ENCODE measurements at places on chromosomes 6 and 20.

DNA sequence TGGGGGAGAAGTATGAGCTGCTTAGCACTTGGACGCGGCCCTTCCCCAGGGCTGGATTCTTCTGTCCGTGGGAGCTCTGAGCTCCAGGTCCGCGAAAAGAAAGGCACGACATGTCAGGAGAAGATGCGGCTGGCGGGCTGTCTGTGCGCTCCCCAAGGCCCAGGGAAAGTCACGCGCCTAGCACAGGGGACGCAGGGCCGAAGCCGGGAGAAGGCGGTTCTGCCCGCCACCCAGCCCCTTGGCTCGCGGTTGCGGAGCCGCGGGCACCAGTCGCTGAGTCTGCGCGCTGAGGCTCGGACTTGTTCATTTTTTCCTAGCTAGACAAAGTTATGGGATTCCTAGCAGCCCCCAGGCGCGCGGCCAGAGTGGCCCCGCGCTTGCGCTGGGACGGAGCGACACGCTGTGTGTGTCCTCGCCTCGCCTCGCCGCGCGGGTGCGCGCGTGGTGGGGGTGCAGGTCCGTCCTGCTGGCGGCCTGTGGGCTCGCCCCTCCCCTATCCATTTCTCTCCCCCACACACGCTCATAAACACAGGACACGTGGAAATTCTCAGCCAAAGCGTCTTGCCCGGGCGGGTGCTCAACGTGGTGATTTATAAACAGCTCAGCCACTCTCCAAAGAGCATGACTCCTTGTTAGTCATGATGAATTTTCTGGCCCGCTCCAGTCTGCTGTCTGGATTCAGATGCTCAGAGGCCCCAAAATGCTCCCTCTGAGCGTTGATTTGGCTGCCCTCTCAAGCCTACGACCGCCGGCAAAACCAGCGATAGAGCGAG is 1.9 kb upstream of the POU3F2 start:
- DNase-seq, result peak; percentile 38

GRCh38 chr6:82240186-82240585 is 7.4 kb downstream of the IBTK start:
- no peak for DNase-seq

DNA sequence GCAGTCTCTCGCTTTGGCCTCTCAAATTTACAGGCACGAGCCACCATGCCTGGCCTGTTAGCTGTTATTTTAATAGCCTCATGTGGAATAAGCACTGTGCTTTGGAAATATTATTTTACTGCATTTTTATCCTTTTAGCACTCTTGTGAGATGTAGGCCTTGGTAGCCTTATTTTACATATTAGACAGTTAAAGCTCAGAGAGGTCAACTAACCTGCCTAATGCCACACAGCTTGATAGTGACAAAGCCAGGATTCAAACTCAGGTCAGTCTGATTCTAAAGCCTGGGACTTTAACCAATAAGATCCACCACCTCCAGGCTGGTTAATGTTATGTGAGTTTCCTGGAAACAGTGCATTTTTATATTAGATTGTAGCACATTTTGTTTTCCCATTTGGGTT is 9.5 kb downstream of the TNFAIP3 start:
- no peak for DNase-seq

- DNase-seq, result no peak
Observed at GRCh38 chr20:20820785-20821483, 108.5 kb upstream of the RALGAPA2 start.

DNA sequence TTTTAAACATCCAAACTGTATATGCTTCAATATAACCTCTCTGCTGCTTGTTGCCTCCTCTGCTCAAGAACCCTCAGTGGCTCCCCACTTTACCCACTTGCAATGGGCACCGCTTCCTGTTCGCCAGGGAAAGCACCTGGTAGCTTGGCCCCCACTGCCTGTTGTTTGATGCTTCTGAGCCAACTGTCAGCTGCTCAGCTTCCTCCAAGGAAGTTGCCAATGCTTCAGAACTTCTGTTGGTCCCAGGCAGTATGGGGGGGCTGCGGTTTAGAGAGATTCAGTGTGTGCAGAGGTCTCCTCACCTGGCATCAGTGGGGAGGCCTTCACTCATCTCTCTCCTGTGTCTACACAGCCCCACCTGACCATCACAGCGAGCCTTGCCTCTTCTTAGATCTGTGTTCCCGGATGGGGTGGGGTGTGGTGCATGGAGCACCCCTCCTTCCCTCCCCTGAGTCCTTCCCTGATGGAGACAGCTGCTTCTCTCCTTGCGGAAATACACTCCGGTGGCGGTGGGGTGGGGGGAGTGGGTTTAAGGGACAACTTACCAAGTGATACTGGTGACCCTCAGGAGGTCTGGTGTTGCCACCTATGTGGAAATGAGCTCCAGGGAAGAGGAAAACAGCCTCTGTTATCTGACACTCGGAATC is 308.1 kb downstream of the CDH26 start:
- no peak for DNase-seq

GRCh38 chr6:169902604-169903003 is 151.2 kb downstream of the ERMARD start:
- no peak for DNase-seq

GRCh38 chr20:57079031-57080005 is 187.1 kb downstream of the BMP7 start:
- DNase-seq, result no peak

DNA sequence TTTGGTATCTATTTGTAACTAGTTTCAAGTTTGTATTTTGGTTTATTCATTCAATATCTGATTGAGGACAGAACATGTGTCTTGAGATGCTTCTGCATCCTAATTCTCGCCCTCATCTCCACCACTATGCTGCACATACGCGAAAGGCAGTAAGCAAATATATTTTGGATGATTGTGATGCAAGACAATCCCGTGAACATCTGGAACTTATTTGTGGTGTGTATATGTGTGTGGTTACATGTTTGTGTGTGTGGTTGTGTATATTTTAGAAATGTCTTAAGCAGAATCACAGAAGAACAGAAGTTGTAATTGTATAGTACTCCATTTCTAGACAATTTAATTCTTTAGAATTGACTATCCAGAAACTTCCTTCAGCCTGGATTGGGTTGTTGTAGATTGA is 35.1 kb upstream of the RNF144B start:
- no peak for DNase-seq

GRCh38 chr20:63536997-63537524 is at the start of gene PTK6:
Gene PTK6, minus strand, starts transcription at chr20:63537376. Its CDS starts 62 bp downstream, at chr20:63537314.
- DNase-seq, result no peak

- DNase-seq, result no peak
Observed at GRCh38 chr6:126156973-126157372, 170.6 kb downstream of the TRMT11 start.

DNA sequence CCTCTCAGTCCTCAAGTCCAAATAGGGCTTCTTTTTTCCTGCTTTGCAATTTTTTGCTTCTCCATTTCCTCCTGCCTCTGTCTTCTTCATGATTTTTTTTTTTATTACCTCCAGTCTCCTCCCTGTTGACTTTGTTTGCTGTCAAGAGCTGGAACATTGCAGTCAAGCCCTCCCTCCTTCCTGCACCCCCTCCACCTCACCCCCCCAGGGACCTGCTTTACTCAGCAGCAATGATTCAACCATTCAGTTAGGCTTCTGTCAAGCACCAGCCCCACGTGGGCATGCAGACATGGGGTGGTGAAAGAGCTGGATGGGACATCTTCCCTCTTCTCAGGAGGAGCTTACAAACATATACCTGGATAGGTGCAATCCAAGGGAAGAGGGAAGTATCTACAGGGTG is 142.4 kb downstream of the LRFN2 start:
- DNase-seq, result no peak

- DNase-seq, result no peak
Observed at GRCh38 chr6:145112711-145113148, 622.6 kb downstream of the EPM2A start.

- DNase-seq, result no peak
Observed at GRCh38 chr6:25404693-25405169, 125.6 kb downstream of the CARMIL1 start.

- no peak for DNase-seq
Observed at GRCh38 chr6:100462706-100463629, 1.8 kb downstream of the SIM1 start.

DNA sequence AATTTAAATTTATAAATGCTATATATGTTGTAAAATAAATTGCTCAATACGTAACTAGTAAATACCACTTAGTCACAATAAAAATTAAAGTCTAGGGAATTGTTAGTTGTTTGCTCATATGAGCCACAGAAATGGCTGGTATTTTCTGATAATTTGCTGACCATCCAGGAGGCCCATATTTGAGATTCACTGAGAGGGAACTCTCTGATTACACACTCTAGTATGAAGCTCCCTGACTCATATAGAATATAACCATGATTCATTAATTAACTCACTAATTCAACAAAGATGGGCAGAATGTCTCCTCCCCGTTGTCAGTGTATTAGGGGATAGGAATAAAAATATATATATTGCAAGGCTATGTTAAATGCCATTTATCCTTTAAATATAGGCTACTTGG is 46.6 kb upstream of the TMEM30A start:
- no peak for DNase-seq

DNA sequence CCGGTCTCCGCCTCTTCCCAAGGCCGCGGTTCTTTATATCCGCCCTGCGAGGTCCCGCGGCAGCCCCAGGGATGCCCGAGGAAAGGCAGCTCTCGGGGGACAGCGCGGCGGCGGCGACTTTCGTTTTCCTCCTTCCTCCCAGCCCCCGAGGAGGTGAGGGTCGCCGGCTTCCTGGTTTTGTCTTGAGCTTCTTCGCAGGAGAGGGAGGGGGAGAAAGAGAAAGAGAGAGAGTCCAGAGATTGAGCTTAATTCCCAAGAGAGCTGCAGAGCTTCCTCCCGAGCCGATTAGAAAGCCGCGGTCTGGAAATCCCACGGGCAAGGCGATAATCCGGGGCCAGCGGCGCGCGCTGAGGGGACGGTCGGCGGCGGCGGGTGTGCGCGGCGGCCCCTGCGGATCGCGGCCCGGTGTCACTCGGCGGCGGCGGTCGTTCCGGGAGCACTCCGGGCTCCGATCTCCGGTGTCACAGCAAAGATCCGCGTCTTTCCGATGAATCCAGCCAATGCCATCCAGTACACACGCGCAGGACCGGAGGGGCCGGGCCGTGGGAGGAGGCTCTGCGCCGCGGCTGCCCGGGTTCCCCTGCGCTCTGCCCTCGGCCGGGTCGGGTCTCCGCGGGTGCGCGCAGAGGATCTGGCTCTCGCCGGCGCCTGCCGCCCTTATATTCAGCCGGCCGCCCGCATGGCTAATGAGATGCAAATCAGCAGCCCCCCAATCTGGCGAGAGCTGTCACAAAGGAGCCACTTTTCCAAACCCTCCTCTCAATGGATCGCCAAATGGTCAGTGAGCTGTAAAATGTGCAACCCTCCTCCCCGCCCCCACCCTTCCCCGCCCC is at the start of gene DLL1:
Gene DLL1 (minus strand): TSS at position 783 of the 833 bp plus-strand sequence. CDS start 939 bp downstream, outside the sequence.
- no peak for DNase-seq

DNA sequence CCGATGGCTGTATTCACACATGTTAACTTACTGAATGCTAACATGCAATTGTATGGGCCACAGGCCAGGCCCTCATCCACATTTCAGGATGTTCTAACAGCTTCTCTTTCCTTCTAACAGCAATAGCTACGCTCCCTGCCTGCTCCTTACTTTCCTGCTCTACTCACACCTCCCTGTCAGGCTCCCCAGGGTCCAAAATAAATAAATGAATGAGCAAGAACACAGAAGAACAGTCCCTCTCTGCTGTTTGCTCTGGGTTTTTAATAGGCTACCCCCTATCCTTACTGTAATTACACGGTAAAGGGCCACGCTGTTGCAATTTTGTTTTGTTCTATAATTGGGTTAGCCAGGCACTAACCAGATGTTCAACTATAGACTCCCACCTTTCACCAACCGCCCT is 135.6 kb downstream of the GMDS start:
- no peak for DNase-seq

DNA sequence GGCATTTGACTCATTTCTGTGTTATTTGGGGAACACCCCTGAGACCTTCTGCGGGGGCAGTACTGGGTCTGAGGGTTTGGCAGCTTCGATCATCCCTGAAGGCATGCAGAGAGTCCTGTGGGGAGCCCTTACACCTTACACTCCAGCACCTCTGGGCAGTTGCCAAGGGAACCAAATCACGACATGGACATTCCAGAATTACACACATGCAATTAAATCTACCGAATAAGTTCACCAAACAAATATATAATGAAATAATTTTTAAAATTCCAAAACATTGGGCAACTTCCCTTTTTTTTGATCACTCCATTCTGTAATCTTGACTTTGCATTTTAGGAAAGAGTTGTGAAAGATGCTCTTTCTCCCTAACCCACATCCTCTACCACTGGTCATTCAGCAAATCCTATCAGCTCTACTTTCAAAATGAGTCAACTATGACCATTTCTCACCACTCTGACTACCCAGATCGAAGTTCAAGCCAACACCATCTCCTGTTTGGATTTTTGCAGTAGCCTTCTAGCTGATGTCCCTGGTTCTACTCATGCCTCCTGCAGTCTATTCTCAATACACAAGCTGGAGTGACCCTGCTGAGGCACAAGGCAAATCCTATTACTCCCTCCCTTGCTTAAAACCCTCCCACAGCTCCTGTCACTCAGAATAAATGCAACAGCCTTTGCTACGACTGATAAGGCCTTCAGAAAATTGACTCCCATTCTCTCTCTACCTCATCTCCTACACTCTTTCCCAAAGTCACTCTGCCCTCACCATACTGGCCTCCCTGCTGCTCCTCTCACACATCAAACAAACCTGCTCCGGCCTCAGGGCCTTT is 533.3 kb downstream of the HACE1 start:
- DNase-seq, result no peak

- no peak for DNase-seq
Observed at GRCh38 chr20:57414867-57415592, 23.8 kb downstream of the RBM38 start.

- DNase-seq, result no peak
Observed at GRCh38 chr6:167103041-167103891, 19.6 kb upstream of the CCR6 start.

GRCh38 chr6:37576336-37576737 is 76.6 kb upstream of the CCDC167 start:
- no peak for DNase-seq

Measured in thoracic aorta (tissue), 2 donors.